B cell (primary cell): ENCODE measurements at places on chromosomes 6 and 20. TPM values are rescaled to one million over a fixed set of nuclear protein-coding genes. Genes with fewer than 3 reads are reported as not detected.

- no peak overlapping the region for H3K4me3 ChIP-seq
- no peak overlapping the region for H3K27ac ChIP-seq
- DNase-seq = no peak
- H3K36me3 ChIP-seq = no peaks in the 10 kb centered on the region
- no peaks in the 10 kb centered on the region for H3K27me3 ChIP-seq
- no peaks in the 10 kb centered on the region for H3K4me1 ChIP-seq
Measured at GRCh38 chr6:156545931-156546330, 231.2 kb upstream of the ARID1B start.

GRCh38 chr6:29516108-29516507, 28.4 kb upstream of the MAS1L start:
- H3K4me1 ChIP-seq = no peaks in the 10 kb centered on the region
- DNase-seq = no peak
- H3K27me3 ChIP-seq = peaks cover 3% of the 10 kb centered on the region
- H3K27ac ChIP-seq = no peak overlapping the region

- H3K27me3 ChIP-seq = no peaks in the 10 kb centered on the region
- peak; percentile 67 for DNase-seq
- H3K4me1 ChIP-seq = no peaks in the 10 kb centered on the region
- H3K36me3 ChIP-seq = no peaks in the 10 kb centered on the region
Measured at GRCh38 chr6:152863618-152864326, 113.2 kb downstream of the VIP start.

The SMOC2 gene
- total RNA-seq = 0.37 and 0.51 TPM in 2 replicates
